Activated CD4-positive, alpha-beta memory T cell treated with anti-CD3 and anti-CD28 coated beads, Interleukin-2, amount 10 ng/mL, durations not matched to agents 7 days and 5 days (primary cell): ENCODE measurements at places on chromosomes 7 and 10. TPM values are rescaled to one million over a fixed set of nuclear protein-coding genes. Genes with fewer than 3 reads are reported as not detected.

The ANKRD30A gene
- not detected for total RNA-seq

GRCh38 chr7:130334274-130334673, 10.3 kb upstream of the CPA5 start:
- no peak for DNase-seq

DNA sequence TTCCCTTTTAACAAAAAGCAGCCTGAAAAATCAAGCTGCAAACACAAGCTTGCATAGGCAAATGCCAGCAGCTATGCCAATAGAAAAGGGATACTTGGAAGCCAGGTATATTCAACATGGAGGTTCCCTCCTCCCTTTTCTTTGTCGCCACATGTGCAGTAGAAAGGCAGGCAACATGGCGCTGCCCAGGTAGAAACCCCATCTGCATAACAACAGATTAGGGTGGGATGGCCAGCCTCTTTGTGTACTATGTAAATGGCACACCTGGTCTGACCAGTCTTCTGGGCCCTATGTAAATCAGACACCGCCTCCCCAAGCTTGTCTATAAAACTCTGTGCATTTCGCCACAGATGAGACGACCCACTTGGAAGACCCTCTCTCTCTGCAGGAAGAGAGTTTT, 58.1 kb downstream of the CCDC3 start:
- DNase-seq, result no peak

- no peak for DNase-seq
These were observed 52.7 kb downstream of the CNNM2 start for GRCh38 chr10:102970562-102971340.

GRCh38 chr10:99765672-99766301, 16.7 kb upstream of the ABCC2 start:
- no peak for DNase-seq
